HFFc6 (cell line): ENCODE measurements at places on chromosomes 16 and 17. TPM values are rescaled to one million over a fixed set of nuclear protein-coding genes. Genes with fewer than 3 reads are reported as not detected.

Gene CDT1
- 15.9 to 28.2 TPM (median 27.0 TPM) in 3 replicates for total RNA-seq

- no peak overlapping the region for H3K27ac ChIP-seq
- H3K27me3 ChIP-seq, result no peaks in the 10 kb centered on the region; the same call in 1 of the 2 replicates
- DNase-seq, result peak; percentile 53
Observed at GRCh38 chr17:9522074-9522473, 53.5 kb downstream of the STX8 start.

DNA sequence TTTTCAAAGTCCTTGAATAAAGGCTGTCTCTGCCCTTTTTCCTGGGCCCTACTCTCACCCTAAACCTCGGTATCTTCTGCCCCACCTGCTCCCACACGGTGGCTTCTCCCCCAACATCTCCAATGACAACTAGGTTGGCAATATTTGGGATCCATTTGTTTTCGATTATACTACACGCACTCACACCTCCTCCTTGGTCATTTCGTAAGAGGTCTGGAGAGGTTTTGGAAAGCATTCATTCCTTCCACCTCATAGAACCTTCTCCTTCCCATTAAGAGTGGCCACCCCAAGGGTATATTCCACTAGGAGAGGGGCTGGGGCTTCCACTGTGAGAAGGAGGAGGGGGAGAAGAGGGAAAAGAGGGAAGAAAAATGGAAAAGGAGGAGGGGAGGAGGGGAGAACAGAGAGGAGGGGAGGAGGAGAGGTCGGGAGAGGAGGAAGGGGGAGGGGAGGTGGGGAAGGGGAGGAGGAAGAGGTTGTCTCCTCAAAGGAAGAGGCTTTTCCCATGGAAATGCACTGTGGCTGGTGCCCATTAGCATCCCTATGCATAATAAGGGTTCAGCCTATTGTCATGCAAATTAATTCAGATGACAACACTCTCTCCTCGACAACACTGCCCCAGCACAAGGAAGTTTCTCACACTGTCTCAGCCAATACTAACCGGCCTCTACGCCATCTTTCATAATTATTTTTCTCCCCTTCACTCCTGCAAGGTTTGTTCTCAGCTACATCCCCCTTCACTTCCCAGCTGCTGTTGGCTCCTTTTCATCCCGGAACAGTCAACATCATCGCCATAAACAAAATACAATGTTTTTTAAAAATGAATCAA lies 30.0 kb downstream of the SOX9 start:
- peaks cover 6% of the 10 kb centered on the region for H3K27me3 ChIP-seq
- peaks cover 22% of the 10 kb centered on the region for H3K4me1 ChIP-seq
- DNase-seq, result no peak
- no peak overlapping the region for H3K4me3 ChIP-seq

DNA sequence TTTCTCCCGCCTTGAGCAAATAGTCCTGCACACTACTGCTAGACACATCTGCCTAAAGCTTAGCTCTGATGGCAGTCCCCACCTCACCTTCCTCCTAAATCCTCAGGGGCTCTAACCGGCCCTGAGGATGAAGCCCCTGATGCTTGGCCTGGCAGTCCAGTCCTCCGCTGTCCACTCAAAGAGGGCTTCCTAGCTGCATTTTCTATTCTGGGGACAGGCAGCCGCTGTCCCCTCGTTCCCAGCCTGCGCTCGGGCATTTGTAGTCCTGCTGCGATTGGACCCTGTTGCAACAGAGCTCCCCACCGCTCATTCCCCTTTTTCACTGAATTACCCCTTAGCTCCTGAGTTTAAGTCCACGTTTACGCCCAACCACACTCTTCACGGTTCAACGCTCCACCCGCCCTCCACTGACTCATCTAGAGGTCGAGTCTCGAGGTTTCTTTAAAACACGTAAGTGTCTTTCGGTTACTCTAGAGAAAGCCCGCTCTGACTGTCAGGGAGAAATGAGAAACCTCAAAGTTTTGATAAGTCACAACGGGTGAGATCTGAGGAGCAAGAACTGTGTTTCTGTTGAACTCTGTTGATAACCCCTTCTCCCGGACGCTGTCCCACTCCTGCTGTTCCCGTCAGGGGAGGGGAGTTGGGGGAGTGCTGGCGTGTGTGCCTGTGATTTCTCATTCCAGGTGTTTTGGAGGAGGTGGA lies 4.5 kb downstream of the CCR7 start:
- DNase-seq, result no peak
- H3K27me3 ChIP-seq, result peaks cover 27% of the 10 kb centered on the region
- peak overlapping the region; percentile 53 for H3K27ac ChIP-seq
- H3K4me3 ChIP-seq, result peak overlapping the region; percentile 22; the same call in 1 of the 2 replicates

- DNase-seq, result peak; percentile 42
- peaks cover 5% of the 10 kb centered on the region; the same call in 1 of the 2 replicates for H3K4me1 ChIP-seq
- H3K27ac ChIP-seq, result no peak overlapping the region
- H3K27me3 ChIP-seq, result peaks cover 3% of the 10 kb centered on the region; the same call in 1 of the 2 replicates
- no peaks in the 10 kb centered on the region for H3K36me3 ChIP-seq
- peak overlapping the region; percentile 50 for H3K4me3 ChIP-seq
Observed at GRCh38 chr16:25838724-25839186, 147.0 kb downstream of the HS3ST4 start.

GRCh38 chr17:17119533-17119932 lies 77.3 kb downstream of the MPRIP start:
- DNase-seq, result peak; percentile 46
- peak overlapping the region; percentile 75 for H3K27ac ChIP-seq
- H3K27me3 ChIP-seq, result no peaks in the 10 kb centered on the region

Gene SRL
- not detected in 3 replicates for total RNA-seq
